ELR (cell line): ENCODE measurements at places on chromosomes 7 and 10.

- DNase-seq = peak; percentile 18
These were observed 366.5 kb upstream of the AKR1E2 start for GRCh38 chr10:4459531-4459930.

- DNase-seq = no peak
These were observed 190.7 kb downstream of the C7orf25 start for GRCh38 chr7:42720991-42721796.

GRCh38 chr10:12549297-12549696 lies 199.9 kb downstream of the CAMK1D start:
- no peak for DNase-seq

DNA sequence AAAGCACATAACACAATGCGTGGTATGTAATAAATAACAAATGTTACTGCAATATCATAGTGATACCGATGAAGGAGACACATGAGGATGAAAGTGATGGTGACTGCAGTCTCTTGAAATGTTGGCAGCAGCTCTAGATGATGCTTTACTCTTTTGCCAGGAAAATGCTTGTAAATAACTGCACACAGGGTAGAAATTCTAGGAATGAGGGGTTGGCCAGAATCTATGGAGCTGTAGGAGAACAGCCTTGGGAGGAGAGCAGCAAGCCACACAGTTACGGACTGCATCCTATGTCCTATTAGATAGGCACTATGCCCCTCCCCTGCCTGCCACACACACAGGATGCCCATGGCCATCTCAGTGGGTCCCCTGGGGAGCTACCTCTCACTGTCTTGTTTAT lies 97.6 kb upstream of the GSDME start:
- DNase-seq = no peak

GRCh38 chr10:75672842-75673241 lies 241.4 kb downstream of the LRMDA start:
- DNase-seq = no peak

GRCh38 chr7:50812094-50812493 lies 29.4 kb upstream of the GRB10 start:
- no peak for DNase-seq

GRCh38 chr10:1467334-1468076 lies 269.8 kb downstream of the ADARB2 start:
- DNase-seq = no peak

DNA sequence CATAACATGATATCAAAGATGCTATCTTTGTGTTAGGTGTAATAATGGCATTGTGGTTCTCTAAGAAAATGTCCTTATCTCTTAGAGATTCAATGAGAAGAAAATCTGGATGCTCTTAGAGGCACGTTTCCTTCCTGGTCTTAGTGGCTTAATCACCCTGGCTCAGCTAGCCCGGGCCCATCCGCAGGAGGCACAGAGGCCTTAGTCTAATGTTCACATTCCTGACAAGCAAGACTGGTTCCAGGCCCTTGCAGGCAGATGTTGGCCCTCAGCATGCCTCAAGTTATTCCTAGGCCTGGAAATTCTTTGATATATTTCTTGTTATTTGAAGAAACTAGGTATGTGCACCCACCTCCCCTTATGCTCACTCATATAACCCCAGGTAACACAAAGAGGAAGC lies 357.6 kb downstream of the SFMBT2 start:
- no peak for DNase-seq

- no peak for DNase-seq
These were observed 34.2 kb downstream of the HK1 start for GRCh38 chr10:69312528-69312927.
